ENCODE measurements at places on chromosomes 6 and 20. TPM values are rescaled to one million over a fixed set of nuclear protein-coding genes. Genes with fewer than 3 reads are reported as not detected.
A peak's percentile ranks its signal among the peaks of the same experiment; 100 is the strongest.

The VWA7 gene
- 1.4 TPM for polyA plus RNA-seq

The SNX21 gene
- 19.2 TPM for polyA plus RNA-seq

The SNAP25 gene
- 2.0 TPM for polyA plus RNA-seq

- no peaks in the 10 kb centered on the region for H3K36me3 ChIP-seq
- H3K4me1 ChIP-seq: no peaks in the 10 kb centered on the region
- DNase-seq: no peak
- no peak overlapping the region for H3K27ac ChIP-seq
- no peak overlapping the region for H3K4me3 ChIP-seq
These were observed 25.7 kb upstream of the MRAP2 start for GRCh38 chr6:84007871-84008270.

DNA sequence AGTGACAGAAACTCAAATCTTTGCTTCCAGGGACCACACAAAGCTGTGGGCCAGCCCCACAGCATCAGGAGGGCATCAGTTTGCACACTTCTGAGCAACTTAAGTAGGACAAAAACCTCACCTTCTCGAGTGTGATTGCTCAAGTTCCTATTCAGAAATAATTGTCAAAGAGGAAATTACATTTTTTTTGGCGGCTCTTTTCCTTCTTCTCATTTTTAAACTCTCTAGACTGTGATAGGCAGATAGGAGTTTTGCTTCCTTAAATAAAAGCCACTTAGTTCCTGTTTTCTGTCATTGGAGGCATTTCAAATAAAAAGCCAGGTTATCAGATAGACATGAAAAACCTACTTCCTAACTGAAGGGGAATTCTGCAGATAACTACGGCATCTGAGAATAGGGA, 11.2 kb upstream of the TAGAP start:
- H3K4me3 ChIP-seq: no peak overlapping the region
- no peaks in the 10 kb centered on the region for H3K36me3 ChIP-seq
- H3K27me3 ChIP-seq: peaks cover 32% of the 10 kb centered on the region
- H3K27ac ChIP-seq: no peak overlapping the region
- H3K4me1 ChIP-seq: no peaks in the 10 kb centered on the region

The NKAIN2 gene
- not detected for polyA plus RNA-seq

The DUSP15 gene
- not detected for polyA plus RNA-seq

The HLA-DMB gene
- polyA plus RNA-seq: 0.19 TPM

The MLN gene
- polyA plus RNA-seq: not detected

The ULBP2 gene
- polyA plus RNA-seq: 16.2 TPM

DNA sequence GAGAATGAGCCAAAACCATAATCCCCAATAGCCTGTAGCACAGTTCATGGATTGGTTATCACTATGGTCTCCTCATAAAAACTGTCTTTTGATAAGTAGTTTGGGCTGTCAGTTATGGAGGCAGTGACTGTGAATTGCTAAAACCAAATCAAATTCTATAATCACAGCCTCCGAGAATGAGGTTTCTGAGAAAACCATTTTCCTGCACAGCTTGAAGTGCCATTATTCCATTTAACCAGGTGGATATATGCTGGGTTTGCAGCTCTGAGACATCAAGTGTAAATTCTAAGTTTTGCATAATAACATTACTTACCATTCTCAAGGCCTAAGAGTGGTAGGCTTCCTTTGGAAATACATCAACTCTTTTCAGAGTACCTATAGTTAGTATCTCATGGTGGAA, 485.4 kb downstream of the FRK start:
- DNase-seq: no peak
- H3K27me3 ChIP-seq: no peaks in the 10 kb centered on the region
- peaks cover 4% of the 10 kb centered on the region for H3K4me1 ChIP-seq

DNA sequence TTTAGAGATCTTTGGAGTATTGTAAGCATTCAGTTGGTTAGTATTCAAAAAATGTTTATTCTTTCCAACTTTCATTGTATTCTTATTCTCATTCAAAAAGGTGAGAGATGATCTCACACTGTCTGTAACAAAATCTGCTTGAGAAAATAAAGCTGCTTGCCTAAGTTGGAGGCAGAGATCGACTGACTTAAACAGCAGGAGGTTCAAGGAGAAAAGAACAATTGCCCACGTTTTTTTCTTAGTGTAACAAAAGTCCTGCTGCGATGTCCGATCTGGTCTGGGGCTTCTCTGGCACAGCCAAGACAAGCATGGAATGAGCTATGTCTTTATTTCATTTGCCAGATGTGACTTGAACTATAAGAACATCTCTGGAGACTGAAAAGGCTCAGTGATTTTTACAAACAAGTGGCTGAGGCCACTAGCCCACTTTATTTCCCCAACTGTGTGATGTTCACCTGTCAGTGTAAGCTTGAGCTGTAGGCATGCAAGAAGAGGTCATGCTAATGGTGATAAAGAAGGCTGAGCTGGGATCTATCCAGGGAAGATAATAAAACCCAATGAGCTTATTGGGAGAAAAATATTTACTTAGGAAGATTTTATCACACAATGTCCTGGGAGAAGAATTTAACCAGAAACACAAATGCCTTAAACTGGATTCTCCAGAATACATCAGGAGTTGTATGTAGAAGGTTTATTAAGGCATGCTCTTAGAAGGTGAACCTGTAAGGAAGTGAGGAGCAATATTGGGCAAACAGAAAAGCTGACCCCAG, 580.1 kb upstream of the BTBD3 start:
- no peak for DNase-seq
- H3K36me3 ChIP-seq: no peaks in the 10 kb centered on the region
- peaks cover 4% of the 10 kb centered on the region for H3K27me3 ChIP-seq
- no peak overlapping the region for H3K27ac ChIP-seq
- 0 out of 2 replicates have a peak, but pooled peaks cover 2% of the 10 kb centered on the region for H3K4me1 ChIP-seq

The C6orf118 gene
- not detected for polyA plus RNA-seq

GRCh38 chr6:73487473-73487872, 25.9 kb downstream of the MTO1 start:
- H3K27ac ChIP-seq: no peak overlapping the region
- peaks cover 26% of the 10 kb centered on the region for H3K36me3 ChIP-seq
- no peaks in the 10 kb centered on the region for H3K4me1 ChIP-seq
- no peak overlapping the region for H3K4me3 ChIP-seq

The JAG1 gene
- polyA plus RNA-seq: 9.4 TPM

DNA sequence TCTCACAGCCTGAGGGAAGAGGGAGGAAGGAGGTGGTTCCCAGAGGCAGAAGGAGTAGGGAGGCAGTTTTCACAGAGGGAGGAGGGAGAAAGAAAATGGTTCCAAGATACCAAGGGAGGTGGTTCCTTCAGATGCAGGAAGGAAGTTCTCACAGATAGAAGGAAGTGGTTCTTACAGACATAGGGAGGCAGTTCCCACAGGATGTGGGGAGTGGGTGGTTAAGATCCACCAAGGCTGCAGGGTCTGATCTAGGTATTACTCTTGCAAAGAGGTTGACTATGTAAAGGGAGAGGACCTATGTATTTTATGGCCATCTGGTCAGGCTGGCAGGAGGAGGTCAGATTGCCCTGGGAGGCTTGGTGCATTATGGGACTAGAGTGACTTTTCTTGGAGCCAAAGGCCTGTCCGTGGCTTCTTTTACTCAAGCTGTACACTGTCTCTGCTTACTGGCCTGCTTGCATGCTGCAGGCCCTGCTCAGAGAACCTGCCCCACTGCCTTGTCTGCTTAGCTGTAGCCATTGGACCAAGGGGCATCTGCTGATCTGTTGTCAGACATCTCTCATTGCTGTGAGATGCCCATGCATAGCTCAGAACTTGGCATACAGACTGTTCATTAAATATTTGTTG, 283.7 kb downstream of the DHX35 start:
- H3K27ac ChIP-seq: no peak overlapping the region
- H3K27me3 ChIP-seq: no peaks in the 10 kb centered on the region
- no peak overlapping the region for H3K4me3 ChIP-seq
- no peak for DNase-seq

GRCh38 chr6:21722510-21722909, 129.0 kb downstream of the SOX4 start:
- 0 out of 2 replicates have a peak, but pooled peaks cover 2% of the 10 kb centered on the region for H3K4me1 ChIP-seq
- no peak overlapping the region for H3K4me3 ChIP-seq
- 0 out of 2 replicates have a peak, but pooled peaks cover 4% of the 10 kb centered on the region for H3K36me3 ChIP-seq
- no peak for DNase-seq
- H3K27ac ChIP-seq: no peak overlapping the region

- H3K36me3 ChIP-seq: no peaks in the 10 kb centered on the region
- no peak overlapping the region for H3K4me3 ChIP-seq
- DNase-seq: no peak
- no peaks in the 10 kb centered on the region for H3K4me1 ChIP-seq
- H3K27me3 ChIP-seq: peaks cover 39% of the 10 kb centered on the region
- H3K27ac ChIP-seq: no peak overlapping the region
These were observed 37.7 kb downstream of the MDFI start for GRCh38 chr6:41675992-41676391.

DNA sequence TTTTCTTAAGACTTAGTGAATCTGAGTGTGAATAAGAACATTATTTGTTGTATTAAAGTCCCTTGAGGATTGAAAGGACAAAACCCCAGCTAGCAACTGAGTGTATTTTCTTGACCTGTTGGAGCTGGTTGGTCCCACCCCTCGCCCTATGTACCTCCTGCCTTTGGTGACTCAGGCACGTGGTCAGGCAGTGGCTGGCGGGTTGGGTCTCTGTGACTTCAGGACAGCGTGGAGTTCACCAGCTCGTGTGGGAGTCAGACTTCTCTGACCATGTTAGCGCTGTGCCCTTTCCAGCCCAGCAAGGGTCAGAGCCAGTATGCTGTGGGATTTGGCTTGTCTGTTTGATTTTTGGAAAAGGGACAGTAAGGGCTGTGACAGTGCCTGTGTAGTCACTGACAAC, 93.7 kb downstream of the SSR1 start:
- H3K27ac ChIP-seq: no peak overlapping the region
- peaks cover 27% of the 10 kb centered on the region for H3K36me3 ChIP-seq
- H3K4me1 ChIP-seq: peaks cover 24% of the 10 kb centered on the region

- H3K36me3 ChIP-seq: no peaks in the 10 kb centered on the region
- no peaks in the 10 kb centered on the region for H3K27me3 ChIP-seq
- H3K4me3 ChIP-seq: no peak overlapping the region
- peak; percentile 96 for DNase-seq
- H3K27ac ChIP-seq: peak overlapping the region; percentile 75
These were observed 132.9 kb downstream of the SCML4 start for GRCh38 chr6:107691062-107691751.

- no peaks in the 10 kb centered on the region for H3K4me1 ChIP-seq
- H3K27ac ChIP-seq: no peak overlapping the region
- no peaks in the 10 kb centered on the region for H3K27me3 ChIP-seq
These were observed 563.8 kb downstream of the LMBRD1 start for GRCh38 chr6:69232911-69233448.

The PDRG1 gene
- 15.7 TPM for polyA plus RNA-seq

DNA sequence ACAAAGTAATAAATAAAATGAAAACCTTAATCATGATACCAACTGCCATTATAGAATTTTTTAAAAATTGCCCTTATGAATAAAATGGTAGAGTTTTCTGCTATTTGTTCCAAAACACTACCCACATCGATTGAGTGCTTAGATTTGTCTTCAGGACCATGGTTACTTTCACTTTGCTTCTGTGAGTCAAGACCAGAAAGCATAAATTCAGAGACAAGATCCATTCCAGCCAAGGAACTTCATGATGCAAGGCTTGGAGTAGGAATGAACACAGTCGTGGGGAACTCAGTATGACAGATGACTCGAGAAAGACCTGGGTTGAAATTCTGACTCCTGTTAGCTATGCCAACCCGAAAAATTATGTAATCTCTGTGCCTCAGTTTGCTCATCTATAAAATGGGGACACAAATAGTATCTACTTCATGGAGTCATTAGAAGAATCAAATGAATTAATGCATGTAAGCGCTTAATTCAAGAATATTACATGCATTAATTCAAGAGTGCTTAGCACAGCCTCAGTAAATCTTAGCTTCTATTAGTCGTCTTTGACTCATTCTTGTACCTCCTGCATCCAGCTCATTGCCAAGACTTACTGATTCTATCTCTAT, 72.5 kb upstream of the MYLIP start:
- DNase-seq: no peak
- H3K36me3 ChIP-seq: no peaks in the 10 kb centered on the region
- no peaks in the 10 kb centered on the region for H3K4me1 ChIP-seq
- peaks cover 7% of the 10 kb centered on the region for H3K27me3 ChIP-seq
- no peak overlapping the region for H3K27ac ChIP-seq

DNA sequence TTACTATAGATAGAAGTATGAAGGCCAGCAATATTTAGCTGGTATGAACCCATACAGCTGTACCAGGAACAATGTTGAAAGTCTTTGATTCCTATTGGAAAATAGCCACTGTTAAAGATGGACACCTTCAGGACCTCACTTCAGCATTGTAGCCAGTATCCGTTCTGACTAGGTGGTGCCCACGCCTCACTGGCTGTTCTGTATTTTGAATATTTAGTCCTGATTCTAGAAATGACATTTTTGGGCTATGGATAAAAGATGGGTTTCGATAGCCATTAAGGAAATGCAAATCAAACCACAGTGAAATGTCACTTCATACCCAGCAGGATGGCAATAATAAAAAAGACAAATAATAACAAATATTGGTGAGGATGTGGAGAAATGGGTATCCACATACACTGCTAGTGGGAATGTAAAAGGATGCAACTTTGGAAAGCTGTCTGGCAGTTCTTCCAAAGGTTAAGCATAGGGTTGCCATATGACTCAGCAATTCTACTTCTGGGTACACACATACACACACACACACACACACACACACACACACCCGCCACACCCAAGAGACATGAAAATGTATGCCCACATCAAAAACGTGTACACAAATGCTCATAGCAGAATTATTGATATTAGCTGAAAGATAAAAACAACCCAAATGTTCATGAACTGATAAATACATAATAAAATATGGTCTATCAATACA, 56.8 kb downstream of the UTRN start:
- no peak overlapping the region for H3K4me3 ChIP-seq
- no peaks in the 10 kb centered on the region for H3K27me3 ChIP-seq
- H3K27ac ChIP-seq: no peak overlapping the region
- peaks cover 3% of the 10 kb centered on the region for H3K4me1 ChIP-seq
- no peak for DNase-seq
- no peaks in the 10 kb centered on the region for H3K36me3 ChIP-seq

GRCh38 chr6:25831532-25832306, at the start of gene SLC17A1:
SLC17A1 (minus strand) TSS chr6:25832052; CDS start chr6:25830557, 1,495 bp downstream.
- H3K27me3 ChIP-seq: no peaks in the 10 kb centered on the region
- H3K27ac ChIP-seq: no peak within 1 kb of the TSS
- H3K4me3 ChIP-seq: no peak within 1 kb of the TSS
- H3K36me3 ChIP-seq: no peaks in the 10 kb centered on the region

The TBC1D32 gene
- polyA plus RNA-seq: 2.6 TPM

The RFX6 gene
- polyA plus RNA-seq: not detected

GRCh38 chr6:30814146-30815040, 69.9 kb upstream of the DDR1 start:
- no peaks in the 10 kb centered on the region for H3K36me3 ChIP-seq
- no peak overlapping the region for H3K4me3 ChIP-seq
- H3K27me3 ChIP-seq: no peaks in the 10 kb centered on the region
- H3K4me1 ChIP-seq: peaks cover 17% of the 10 kb centered on the region
- DNase-seq: peak; percentile 84

The IL17A gene
- not detected for polyA plus RNA-seq
